Pulmonary artery endothelial cell (primary cell): ENCODE measurements at places on chromosomes 7 and 10.

GRCh38 chr10:55629793-55630490 is 731.1 kb downstream of the ZWINT start:
- DNase-seq: no peak

GRCh38 chr10:130617985-130618384 is 481.8 kb downstream of the GLRX3 start:
- no peak for DNase-seq

- no peak for DNase-seq
These were observed 64.9 kb downstream of the ZNF37A start for GRCh38 chr10:38159004-38159403.

GRCh38 chr10:8380833-8381496 is 326.5 kb downstream of the GATA3 start:
- DNase-seq: no peak

GRCh38 chr7:81499262-81500116 is 270.4 kb downstream of the HGF start:
- peak; percentile 71 for DNase-seq

DNA sequence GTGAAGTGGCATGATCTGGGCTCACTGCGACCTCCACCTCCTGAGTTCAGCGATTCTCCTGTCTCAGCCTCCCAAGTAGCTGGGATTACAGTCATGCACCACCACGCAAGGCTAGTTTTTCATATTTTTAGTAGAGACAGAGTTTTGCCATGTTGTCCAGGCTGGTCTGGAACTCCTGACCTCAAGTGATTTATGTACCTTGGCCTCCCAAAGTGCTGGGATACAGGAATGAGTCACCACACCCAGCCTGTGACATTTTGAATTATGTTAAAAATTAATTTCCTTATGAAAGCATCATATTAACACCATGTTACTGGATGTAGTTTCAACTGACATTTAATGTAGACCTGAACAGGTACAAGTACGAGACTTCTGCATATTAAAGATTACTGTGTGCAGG is 24.3 kb downstream of the ABCB4 start:
- no peak for DNase-seq

GRCh38 chr10:130461631-130462030 is 325.4 kb downstream of the GLRX3 start:
- DNase-seq: no peak

- no peak for DNase-seq
These were observed 37.8 kb downstream of the CRHR2 start for GRCh38 chr7:30644286-30644955.

DNA sequence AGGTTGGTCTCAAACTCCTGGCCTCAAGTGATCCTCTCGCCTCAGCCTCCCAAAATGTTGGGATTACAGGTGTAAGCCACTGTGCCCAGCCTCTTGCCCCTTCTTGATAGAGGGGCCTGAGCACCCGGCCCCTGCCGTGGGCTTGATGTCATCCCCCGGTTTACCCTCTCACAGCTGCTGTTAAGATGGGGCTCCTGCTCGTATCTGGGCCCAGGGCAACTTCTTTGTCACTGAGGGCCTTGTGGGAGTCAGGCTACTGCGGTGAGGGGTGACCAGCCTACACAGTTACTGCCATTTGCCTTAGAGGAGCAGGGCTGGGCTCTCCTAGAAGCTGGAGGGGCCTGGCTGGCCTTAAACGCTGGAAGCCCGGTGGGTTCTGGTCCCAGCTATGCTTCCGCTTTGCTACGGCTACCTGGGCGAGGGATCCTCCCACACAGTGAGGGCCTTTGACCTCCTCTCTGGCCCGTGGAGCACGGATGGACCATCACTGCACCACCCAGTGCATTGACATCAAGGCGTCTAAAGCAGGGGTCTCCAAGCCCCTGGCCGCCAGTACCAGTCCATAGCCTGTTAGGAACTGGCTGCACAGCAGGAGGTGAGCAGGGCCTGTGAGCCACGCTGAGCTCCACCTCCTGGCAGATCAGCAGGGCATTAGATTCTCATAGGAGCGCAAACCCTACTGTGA is 1.1 kb upstream of the TMEM130 start:
- no peak for DNase-seq

- DNase-seq: no peak
These were observed 4.9 kb downstream of the IPMK start for GRCh38 chr10:58262766-58263165.

GRCh38 chr7:150781103-150781502 is 19.1 kb downstream of the TMEM176B start:
- DNase-seq: no peak

DNA sequence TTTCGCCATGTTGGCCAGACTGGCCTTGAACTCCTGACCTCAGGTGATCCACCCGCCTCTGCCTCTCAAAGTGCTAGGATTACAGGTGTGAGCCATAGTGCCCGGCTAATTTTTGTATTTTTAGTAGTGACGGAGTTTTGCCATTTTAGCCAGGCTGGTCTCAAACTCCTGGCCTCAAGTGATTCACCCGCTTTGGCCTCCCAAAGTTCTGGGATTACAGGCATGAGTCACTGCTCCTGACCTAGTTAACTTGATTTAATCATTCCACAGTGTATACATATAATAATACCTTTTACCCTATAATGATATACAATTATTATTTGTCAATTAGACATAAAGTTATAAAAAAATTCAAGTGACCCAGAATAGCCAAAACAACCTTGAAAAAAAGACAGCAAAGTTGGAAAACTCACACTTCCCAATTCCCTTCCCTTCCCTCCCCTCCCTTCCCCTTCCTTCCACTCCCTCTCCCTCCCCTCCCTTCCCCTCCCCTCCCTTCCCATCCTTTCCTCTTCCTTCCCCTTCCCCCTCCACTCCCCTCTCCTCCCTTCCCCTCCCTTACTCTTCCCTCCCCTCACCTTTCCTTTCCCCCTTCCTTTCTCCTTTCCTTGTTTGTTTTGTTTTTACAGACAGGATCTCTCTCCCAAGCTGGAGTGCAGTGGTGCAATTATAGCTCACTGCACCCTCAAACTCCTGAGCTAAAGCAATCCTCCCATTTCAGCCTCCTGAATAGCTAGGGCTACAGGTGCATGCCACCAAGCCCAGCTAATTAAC is 14.8 kb upstream of the ZMIZ2 start:
- no peak for DNase-seq

DNA sequence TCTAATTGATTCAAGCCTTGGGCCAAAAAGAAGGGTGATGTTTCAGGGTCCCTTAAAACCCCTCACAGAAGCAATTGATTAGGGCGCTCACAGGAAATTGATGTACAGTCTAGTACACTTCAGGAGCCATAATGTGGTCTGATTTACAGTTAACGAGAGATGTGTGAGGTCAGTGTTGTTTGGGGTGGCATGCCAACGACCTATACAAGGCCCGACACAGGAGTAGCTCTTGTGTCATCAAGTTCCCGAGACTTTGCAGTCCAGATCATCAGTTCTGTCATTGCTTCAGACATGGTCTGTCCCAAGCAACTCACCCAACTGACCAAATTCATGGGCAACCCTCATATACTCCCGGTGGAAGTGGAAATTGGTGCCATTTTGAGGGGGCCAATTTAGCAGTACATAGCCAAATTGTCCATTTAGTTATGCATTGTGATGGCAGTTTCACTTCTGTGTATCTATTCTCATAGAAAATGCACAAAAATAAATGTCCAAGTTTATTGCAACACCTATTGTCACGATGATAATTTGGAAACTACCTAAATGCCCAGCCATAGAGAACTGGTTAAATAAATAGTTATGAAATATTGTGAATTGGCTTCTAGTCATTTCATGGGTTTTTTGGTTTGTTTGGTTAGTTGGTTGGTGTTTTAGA is 18.0 kb upstream of the ARID5B start:
- DNase-seq: no peak

DNA sequence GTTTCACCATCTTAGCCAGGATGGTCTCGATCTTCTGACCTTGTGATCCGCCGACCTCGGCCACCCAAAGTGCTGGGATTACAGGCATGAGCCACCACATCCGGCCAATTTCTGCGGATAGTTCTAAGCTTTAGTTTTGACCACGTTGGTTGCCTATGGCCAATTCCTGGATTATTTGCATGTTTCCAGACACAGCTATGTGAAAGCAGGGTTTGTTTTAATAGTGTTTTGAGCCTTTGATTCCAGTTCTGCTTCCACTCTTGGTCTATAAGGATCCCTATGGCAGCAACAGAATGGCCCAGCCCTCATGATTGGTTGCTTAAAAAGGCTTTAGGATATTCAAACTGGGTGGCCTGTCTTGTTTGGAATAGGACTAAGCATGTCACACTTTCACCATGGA is 19.1 kb downstream of the SIRT1 start:
- DNase-seq: no peak

- DNase-seq: no peak
These were observed 104.6 kb downstream of the HGF start for GRCh38 chr7:81665236-81665635.

DNA sequence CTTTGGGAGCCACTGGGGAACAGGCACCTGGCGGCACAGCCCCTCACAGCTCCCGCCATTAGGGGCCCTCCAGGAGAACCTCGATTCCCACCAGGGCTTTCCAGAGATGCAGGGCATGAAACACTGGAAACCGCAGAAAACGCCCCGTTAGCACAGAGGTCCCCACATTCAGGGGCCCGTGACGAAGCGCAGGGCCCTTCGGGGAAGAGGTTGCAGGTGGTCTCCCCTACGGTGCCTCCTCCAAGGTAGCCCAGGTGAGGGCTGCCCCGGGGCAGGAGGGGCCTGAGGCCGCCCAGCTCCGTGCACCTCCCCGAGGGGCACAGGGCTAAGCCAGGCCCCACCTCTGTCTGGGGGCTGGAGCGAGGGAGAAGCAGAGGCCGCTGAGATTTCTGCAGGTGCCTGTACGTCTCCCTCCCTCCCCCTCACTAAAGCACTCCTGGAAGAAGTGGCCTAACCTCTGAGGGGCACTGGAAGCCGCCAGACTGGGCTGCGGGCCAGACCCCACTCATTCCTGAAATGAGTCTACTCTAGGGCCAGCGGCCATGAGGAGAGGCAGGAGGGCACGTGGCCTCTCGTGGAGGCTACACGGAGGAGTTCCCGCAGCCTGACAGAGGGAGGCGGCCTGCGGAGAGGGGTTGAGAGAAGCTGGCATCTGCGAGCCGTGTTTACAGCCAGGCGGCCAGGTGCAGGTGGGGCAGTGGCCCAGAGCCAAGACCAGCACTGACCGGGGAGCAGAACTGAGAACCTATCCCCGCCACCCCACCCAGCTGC is 6.9 kb downstream of the PDGFA start:
- DNase-seq: no peak

- no peak for DNase-seq
These were observed 31.4 kb upstream of the FRMD4A start for GRCh38 chr10:14362104-14362503.

- DNase-seq: no peak
These were observed 49.6 kb downstream of the LGI1 start for GRCh38 chr10:93807371-93807770.

- DNase-seq: no peak
These were observed 25.4 kb upstream of the PRKAG2 start for GRCh38 chr7:151902311-151902710.

GRCh38 chr7:127257086-127257485 is 4.3 kb upstream of the GRM8 start:
- DNase-seq: no peak

GRCh38 chr10:88110355-88110754 is 246.9 kb downstream of the PTEN start:
- no peak for DNase-seq

DNA sequence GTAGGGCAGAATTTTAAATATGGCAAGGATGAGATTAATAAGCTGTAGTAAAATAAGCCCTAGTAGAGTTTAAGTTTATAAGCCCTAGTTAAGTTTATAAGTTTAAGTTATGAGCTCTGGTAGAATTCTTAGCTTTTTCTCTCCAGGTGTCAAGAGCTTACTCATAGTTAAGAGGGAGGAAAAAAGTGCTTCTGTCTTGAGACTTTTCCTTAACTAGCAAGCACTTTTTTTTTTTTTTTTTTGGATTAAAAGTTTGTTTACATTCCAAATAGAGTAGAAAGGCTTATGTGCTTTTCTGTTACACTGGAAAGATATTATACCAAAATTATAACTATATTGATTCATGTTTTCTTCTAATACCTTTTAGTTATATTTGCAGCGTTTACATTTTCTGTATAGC is 25.5 kb upstream of the MPP7 start:
- DNase-seq: no peak

DNA sequence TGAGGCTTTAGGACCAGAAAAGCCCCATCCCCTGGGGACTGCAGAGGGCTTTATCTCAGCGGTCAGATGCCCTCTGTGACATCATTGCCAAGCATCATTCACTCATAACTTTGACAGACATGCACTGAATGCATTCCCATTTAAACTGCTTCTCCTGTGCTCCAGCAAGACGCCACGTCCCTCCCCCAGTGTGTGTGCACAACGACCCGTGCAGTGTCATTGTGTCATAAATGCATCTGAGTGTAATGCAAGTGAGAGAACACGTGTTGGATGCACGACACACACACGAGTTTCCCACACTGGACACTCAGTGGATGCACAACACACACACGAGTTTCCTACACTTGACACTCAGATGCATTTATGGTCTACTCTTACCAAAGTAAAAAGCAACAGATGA is 337.9 kb downstream of the PTPRN2 start:
- no peak for DNase-seq

DNA sequence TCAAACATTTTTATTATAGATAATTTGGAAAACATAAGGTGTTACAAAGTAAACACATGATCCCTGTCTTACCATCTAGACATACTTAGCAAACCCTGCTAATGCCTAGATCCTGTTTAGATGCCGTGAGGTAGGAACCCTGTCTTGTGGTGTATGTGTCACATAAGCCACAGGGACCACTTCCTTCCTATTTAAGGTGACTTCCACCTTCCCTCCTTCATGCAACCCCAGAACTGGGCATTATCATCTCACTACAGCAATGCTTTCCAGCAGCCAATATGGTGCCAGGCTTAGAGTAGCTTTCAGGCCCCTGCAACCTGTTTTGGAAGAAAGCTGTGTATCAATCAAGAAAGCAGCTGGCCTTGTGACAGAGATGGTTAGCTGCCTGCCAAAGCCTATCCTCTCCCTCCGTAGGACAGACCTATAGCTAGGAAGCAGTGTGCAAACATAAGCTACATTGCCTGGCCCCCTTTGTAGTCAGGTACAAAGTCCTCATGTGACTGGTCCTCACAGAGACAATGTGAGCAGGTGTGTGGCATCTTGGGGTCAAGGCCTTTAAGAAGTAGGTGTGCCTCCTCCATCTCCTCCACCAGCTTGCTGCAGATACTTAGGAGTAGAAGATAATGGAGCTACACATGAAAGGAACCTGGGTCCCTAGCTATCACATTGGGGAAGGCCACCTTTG is 146.8 kb downstream of the SPAG6 start:
- no peak for DNase-seq

GRCh38 chr7:137169282-137169698 is 174.2 kb downstream of the PTN start:
- DNase-seq: no peak

GRCh38 chr7:35749556-35749955 is 51.3 kb upstream of the SEPTIN7 start:
- DNase-seq: no peak

GRCh38 chr7:67380858-67381257 is 384.2 kb downstream of the TYW1 start:
- DNase-seq: no peak

DNA sequence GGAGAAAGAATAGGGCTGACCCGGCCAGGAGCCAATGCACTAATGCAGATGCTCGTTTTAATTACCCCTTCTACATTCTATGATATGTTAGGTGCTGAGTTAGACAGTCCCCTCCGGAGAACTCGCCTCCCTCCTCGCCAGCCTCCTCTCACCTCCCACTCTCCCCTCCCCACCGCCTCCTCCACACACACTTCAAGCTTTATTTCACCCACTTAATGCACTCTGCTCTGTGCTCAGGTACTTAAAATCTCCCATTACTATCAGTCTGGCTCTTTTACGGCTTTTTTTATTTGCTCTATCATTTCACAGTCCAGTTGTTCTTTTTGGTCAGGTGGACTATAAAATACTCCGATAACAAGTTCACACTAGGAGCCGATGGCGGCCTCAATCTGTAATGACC is 231.6 kb downstream of the TEX36 start:
- DNase-seq: no peak
